GOT3 (cell line): ENCODE measurements at places on chromosomes 3 and 15.

DNA sequence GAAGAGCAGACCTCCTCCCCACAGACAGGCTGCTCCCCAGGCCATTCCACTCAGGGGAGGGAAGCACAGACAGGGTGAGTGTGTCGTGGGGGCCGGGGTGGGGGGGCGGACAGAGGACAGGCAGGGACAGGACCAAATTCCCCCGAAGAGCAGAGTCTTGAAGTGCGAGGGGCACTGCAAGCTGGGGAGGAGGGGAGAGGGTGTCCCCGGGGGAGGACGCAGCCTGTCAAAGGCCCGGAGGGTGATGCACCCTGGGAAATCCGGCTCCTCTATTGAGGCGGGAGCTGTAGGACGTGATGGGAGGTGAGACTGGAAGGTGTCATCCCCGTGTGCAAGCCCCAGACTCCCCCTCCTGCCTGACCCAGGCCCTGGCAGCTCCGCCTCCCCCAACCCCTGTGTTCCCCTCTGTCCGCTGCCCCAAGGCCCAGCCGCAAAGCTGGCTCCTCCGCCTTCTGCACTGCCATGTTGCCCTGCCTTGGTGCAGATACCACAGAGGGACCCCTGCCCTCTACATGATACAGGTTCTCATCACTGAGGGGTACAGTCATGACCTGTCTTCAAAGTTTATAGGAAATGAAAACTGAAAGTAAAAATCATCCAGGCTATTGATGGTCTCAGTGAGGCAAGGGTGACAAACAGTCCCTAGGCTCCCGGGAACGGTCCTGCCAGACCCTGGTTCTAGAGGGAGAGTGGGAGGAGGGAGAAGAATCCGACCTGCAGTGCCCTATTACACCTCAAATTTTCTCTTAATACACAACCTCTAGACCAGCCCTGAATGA, 76.3 kb upstream of the IQSEC1 start:
- DNase-seq, result no peak

- DNase-seq, result no peak
These were observed 418.8 kb downstream of the EPHB1 start for GRCh38 chr3:135213822-135214221.

- no peak for DNase-seq
These were observed 179.3 kb upstream of the LRTM1 start for GRCh38 chr3:55107187-55107586.

DNA sequence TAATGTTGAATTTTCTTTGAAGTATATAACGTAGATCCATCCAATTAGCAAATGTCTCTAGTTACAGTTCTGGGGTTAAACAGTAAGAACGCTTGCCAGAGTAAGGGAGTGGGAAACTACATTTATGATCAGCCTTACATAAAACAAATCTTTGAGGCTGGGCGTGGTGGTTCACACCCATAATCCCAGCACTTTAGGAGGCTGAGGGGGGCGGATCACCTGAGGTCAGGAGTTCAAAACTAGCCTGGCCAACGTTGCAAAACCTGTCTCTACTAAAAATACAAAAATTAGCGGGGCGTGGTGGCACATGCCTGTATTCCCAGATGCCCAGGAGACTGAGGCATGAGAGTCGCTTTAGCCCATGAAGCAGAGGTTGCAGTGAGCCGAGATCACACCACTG, 50.1 kb upstream of the GATM start:
- no peak for DNase-seq

GRCh38 chr15:90020021-90020735, 19.1 kb downstream of the ZNF710 start:
- DNase-seq, result no peak

DNA sequence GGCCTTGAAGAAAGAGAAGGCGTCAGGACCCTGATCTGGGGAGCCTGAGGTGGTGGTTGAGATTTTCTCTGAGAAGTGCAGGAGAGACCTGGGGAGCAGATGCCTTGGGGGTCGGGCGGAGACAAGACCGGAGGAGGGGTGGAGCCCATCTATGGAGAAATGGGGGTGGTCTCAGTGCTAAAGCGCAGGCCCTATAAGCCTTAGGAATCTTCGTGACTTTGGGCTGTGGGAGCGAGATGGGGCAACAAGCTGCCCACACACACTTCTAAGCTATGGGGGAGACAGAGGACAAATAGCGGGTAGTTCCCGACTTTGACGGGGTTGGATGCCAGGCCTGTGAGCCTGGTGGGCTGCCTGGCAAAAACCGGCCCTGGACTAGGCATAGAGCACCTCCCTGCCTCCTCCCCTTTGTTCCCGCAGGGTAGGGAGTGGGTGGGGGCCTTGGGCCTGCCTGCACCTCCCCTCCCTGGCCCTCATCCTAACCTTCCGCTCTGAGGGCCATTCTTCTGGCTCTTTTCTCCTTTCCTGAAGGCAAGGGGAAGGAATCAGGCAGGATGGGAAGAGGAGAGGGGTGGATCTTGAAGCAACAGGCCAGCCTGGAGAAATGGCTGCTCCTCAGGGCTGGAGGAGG, 880 bp downstream of the NISCH start:
- no peak for DNase-seq

DNA sequence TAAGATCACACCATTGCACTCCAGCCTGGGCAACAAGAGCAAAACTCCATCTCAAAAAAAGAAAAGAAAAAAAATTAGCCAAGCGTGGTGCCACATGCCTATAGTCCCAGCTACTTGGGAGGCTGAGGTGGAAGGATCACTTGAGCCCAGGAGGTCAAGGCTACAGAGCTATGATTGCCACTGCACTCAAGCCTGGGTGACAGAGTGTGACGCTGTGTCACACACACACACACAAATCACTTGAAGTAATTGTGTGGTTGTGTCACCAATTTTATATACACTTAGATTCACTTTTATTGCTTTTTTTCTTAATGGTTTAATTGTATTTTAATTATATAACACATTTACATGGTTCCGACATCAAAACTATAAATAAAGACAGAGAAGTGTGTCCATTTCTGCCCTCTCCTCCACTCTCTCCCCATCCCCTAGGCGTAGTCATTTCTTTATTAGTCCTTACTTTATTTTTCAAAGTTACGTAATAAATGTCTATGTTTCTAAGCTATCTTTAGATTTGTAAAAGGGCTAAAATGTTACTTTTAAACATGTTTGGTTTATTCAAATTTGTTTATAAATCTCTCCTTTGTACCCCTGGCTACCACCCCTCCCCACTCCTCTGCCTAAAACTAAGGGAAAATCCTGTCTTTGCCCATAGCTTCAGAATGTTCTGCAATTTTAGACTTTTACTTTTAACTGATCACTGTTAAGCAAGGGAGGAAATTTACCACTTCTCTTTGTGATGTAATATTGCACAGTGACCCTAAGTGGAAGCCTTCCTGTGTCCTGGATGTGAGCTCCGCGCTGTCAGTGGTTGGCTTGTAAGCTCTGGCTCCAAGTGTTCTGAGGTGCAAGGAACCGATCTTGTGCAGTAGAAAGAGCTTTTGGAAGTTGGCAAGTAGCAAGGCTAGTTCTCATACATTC, 10.8 kb upstream of the VILL start:
- no peak for DNase-seq

- DNase-seq, result no peak
These were observed 7.0 kb upstream of the USP4 start for GRCh38 chr3:49346797-49347251.

DNA sequence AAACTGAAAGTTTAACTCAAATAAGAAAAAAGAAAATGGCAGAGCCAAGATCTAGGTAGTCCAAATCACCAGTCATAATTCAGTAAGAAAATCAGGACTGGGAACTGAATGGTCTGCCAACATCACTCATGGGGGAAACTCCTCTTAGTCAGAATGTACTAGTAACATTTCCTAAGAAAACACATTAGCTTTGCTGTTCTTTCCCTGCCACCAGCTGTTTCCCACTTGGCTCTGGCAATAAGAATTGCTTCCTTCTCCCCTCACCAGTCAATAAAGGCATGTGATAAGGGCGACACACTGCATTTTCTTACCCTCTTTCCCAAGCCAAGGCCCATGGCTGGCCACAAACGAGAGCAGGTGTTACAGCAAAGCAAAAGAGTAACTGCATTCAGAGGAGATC, 46.1 kb downstream of the PIK3R4 start:
- no peak for DNase-seq

GRCh38 chr3:13505147-13506130, 25.3 kb downstream of the HDAC11 start:
- no peak for DNase-seq

GRCh38 chr3:72265256-72266015, 480.5 kb upstream of the PROK2 start:
- DNase-seq, result no peak

- no peak for DNase-seq
These were observed 2.6 kb upstream of the FOXP1 start for GRCh38 chr3:71585887-71586809.

DNA sequence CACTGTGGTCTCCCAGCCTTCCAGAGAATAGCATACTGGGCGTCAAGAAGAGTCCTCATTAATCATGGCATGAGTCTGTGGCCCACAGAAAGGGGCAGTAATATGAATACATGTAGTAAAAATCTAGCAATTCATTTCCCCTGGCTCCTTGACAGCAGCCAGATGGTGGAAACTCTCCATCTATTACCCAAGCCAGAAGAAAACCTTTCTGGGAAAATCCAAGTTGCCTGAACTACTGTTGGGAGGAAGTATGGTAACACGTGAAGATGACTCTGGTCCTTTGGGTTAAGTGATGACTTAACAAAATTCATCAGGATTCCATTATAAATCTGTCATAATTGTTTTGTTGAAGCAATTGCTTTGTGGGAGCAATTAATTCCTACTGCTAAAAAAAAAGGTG, 530.5 kb downstream of the FHIT start:
- DNase-seq, result no peak

GRCh38 chr3:9340472-9340902, 22.4 kb upstream of the THUMPD3 start:
- no peak for DNase-seq

GRCh38 chr3:69791106-69791505, 51.8 kb downstream of the MITF start:
- peak; percentile 4 for DNase-seq

DNA sequence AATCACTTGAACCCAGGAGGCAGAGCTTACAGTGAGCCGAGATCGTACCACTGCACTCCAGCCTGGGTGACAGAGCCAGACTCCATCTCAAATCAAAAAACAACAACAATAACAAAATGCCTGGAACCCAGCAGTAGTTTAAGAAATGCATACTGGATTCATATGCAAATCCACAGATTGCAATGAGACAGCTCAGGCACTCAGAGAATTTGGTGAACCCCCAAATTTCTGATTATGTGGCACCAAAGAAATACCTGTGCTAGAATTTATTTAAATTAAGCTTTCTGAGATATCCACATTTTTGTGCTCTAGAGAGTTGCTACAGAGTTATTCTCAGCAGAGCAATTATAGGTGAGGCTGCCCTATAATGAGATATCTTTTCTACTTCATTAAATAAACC, 29.7 kb downstream of the SPATA16 start:
- DNase-seq, result no peak

GRCh38 chr3:124636101-124636862, 94.0 kb upstream of the UMPS start:
- no peak for DNase-seq

- no peak for DNase-seq
These were observed 67.1 kb downstream of the OXSM start for GRCh38 chr3:25856902-25857518.

DNA sequence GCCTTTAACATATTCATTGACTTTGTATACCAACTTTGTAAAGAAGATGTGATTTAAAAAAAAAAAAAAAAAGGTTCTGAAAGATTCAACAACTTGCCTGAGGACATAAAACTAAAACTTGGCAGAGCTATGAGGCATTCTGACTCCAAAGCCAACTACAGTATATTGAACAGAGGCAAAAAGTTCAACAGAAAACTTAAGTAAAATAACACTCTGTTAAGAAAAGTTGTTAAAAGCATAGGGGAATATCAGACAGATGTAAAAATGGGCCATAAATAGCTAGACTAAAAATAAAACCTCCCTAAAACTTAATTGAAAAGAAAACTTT, 23.4 kb downstream of the GOLIM4 start:
- DNase-seq, result no peak

GRCh38 chr15:31145271-31145911, 43.9 kb upstream of the TRPM1 start:
- DNase-seq, result no peak

GRCh38 chr3:53219895-53220483, 35.8 kb downstream of the TKT start:
- peak; percentile 39 for DNase-seq

DNA sequence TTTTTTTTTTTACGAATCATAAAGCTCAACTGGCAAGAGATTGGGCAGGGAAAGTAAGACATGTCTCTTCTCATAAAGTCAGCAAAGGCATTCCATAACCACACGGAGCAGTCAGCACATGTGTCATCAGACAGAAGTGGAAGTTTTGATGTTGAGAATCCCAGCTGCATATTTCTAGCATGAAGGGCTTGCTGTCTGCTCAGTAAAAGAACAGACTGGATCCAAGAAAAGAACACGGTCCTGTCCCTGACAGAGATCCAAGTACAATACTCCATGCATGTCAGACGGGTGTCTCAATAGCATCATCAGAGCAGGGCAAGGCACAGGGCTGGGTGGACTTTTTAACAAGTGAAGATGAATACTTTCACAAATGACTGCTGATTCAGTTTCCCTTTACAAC, 38.2 kb downstream of the ABI3BP start:
- no peak for DNase-seq

GRCh38 chr3:59502806-59503205, 453.0 kb upstream of the CFAP20DC start:
- peak; percentile 4 for DNase-seq

DNA sequence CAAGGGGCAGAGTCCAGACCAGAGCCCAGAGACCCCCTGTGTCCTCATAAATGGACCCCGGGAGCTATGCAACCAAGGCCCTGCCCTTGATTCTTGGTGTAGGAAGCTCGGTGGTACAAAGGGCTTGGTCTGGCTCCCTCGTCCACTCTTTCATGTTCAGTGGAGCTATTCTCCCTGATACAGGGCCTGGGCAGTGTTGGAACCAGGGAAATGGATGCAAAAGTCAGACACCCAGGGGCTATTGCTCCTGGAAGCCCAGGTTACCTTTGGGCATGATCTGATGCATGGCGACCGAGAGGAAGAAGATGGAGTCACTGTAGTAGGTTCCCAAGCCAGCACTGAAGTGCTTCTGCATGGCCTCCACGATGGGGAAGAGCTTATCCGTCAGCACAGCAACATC, 44.5 kb downstream of the XXYLT1 start:
- DNase-seq, result no peak

GRCh38 chr15:81473177-81473576, 99.2 kb upstream of the TMC3 start:
- DNase-seq, result no peak

- no peak for DNase-seq
These were observed 11.0 kb downstream of the ETV5 start for GRCh38 chr3:186097663-186098451.

GRCh38 chr3:37586280-37586679, 275.4 kb upstream of the CTDSPL start:
- no peak for DNase-seq

GRCh38 chr3:141050576-141051442, at the start of gene SPSB4:
SPSB4 (plus strand) TSS chr3:141051347; CDS start chr3:141066105, 14,758 bp downstream.
- DNase-seq, result peak; percentile 52

DNA sequence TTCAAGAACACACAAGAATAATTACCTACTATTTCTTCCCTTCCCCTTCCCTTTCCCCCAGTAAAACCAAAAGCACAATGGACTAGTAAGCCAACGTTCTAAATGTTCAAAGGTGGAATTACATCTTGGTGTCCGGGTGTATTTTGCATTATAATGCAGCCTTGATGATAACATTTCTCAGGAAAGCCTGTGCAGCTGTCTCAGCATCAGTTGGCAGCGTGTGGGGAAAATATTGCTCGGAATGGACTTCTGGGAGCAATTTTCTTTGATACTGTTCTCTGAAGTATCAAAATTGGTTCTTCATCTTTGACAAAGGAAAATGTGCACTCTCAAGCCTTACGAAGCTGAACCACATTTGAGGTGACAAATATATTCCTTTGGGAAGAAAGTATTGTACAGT, 198.9 kb downstream of the AGBL1 start:
- DNase-seq, result no peak
